A172 (cell line): ENCODE measurements at places on chromosomes 16 and 17. TPM values are rescaled to one million over a fixed set of nuclear protein-coding genes. Genes with fewer than 3 reads are reported as not detected.

Gene PRR15L
- total RNA-seq = not detected in 2 replicates

Gene TBC1D3C
- total RNA-seq = not detected in 2 replicates

Gene PRRT2
- total RNA-seq = 3.3 and 7.4 TPM in 2 replicates

Gene USH1G
- 0.28 TPM in 1 of 2 replicates, not detected in the other for total RNA-seq

Gene BCL6B
- total RNA-seq = 0.07 TPM in 1 of 2 replicates, not detected in the other

Gene ITGA2B
- total RNA-seq = 0.05 and 0.36 TPM in 2 replicates

Gene SLC5A2
- total RNA-seq = 0.05 TPM in 1 of 2 replicates, not detected in the other

Gene FBXO39
- 0.31 TPM in 1 of 2 replicates, not detected in the other for total RNA-seq

Gene CDH13
- 99.0 and 158 TPM in 2 replicates for total RNA-seq
